Dermis blood vessel endothelial cell (primary cell): ENCODE measurements at places on chromosomes 1 and 21. TPM values are rescaled to one million over a fixed set of nuclear protein-coding genes. Genes with fewer than 3 reads are reported as not detected.

PLA2G2C gene
- not detected in 2 replicates for total RNA-seq

DNA sequence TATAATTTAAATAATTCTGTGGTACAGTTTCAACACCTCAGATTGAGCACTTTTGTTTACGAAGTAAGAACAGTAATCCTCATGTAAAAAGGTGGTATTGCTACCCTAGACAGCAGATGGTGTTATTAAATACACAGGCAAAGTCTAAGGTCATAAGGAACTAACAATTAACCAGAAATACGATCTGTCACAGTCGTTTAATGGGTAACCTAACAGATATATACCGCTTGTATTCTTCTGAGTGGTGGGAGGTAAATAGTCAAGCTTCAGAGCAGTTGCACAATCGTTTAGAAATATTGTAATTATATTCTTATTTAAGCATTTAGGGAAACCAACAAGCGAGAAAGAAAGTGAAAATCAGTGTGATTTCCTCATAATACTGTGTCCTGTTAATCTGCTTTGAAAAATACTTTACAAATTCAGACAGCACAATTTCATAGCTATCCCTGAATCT lies 9.8 kb upstream of the IRF2BP2 start:
- no peak for DNase-seq

DNA sequence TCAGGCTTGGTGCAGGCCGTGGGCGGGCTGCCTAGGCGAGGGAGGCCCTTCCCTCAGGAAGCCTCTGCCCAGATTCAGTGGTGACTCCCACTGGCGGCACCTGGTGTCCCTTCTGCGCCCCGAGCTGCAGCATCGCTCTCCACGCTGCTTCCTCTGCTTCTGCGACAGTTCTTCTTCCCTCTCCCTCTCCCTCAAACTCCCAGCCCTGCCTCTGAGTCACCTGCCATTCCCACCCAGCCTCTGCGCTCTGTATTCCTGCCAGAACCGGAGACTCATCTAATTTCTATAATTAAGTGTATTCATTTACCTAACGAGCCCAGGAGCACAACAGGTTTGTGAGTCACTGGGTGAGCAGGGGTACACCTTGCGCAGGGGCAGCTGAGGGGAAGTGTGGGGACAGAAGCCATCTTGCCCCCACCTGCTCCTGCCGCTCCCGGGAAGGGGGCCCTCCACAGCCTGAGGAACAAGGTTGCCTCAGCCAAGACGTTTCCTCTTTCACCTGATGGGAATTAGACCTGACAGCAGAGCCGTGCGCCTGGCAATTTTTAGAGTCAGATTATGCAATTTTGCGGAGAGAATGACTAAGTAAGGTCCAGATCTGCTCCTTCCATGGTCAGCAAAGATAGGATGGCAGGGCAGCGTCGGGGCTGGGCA lies 19.4 kb downstream of the KCNC4 start:
- DNase-seq = no peak

RHOU gene
- 17.5 and 26.3 TPM in 2 replicates for total RNA-seq

GFI1 gene
- under 0.01 TPM in 1 of 2 replicates, not detected in the other for total RNA-seq

GRCh38 chr1:203526572-203526971 lies 32.6 kb downstream of the OPTC start:
- no peak for DNase-seq

KIAA0040 gene
- 20.8 and 25.7 TPM in 2 replicates for total RNA-seq

GRCh38 chr1:93029317-93029716 lies 49.8 kb upstream of the MTF2 start:
- no peak for DNase-seq

DNA sequence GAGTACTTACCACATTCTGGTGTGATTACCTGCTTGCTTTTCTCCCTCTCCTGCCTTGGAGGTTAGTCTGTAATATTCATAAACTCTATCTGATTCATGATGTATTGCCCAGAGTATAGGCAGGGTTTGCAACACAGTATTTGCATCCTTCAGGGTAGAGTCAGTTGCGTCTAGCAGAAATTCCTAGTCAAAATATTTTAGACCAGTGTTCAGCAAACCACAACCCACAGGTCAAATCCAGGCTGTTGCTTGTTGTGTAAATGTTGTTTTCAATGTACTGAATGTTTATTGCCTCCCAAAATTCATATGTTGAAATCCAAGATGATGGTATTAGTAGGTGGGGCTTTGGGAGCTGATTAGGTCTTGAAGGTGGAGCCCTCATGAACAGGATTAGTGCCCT lies 82.9 kb downstream of the NGF start:
- DNase-seq = no peak
